ENCODE measurements at places on chromosomes 7 and 10.

GRCh38 chr7:42876182-42877068 lies 35.4 kb downstream of the C7orf25 start:
- DNase-seq: peak; percentile 68

DNA sequence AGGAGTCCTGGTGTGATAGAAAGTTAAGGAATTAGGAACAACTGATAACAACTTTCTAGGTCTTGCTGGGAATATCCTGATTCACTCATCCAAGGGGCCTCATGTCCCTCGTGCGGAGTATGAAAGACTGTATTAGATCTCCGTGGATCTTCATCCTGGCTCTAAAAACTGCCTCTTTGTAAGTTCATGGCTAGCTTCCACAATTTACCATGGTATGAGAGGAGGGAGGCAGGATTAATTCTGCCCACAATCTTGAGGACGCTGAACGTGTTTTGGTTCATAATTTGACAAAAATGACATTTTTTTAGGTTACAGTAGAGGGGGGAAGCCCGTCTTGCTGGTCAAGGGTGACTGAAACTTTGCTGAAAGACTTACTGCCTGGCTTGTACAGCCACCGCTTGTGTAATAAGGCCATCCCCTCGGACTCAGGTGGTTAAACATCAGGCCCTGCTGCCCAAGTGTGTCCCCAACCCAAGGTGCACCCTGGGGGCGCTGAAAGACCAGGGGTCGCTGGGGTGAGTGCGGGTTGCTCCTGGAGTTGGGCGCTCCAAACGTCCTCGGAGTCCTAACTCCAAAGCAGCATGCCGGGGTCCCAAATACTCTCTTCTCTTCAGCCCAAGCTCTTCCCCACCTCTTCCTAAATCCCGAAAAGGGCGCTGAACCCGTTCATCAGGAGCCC lies 733 bp downstream of the HIBADH start:
- no peak for DNase-seq

DNA sequence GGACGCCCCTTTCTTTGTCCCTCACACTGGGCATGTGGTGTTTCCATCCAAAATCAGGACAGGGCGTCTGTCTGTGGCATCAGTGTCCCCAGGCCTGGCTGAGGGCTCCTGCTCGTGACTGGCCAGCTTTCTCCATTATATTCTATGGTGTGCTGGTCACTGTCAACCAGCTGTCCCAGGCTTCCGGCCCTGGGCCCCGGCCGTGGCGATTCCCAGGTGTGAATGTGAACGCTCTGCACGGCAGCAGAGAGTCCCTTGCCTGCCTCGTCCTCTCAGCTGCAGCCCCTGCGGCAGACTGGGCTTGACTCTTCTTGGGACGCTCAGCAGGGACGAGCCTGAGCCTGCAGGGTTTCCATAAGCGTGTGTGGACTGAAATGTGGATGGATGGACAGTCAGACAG lies 5.9 kb upstream of the UTF1 start:
- DNase-seq: no peak

DNA sequence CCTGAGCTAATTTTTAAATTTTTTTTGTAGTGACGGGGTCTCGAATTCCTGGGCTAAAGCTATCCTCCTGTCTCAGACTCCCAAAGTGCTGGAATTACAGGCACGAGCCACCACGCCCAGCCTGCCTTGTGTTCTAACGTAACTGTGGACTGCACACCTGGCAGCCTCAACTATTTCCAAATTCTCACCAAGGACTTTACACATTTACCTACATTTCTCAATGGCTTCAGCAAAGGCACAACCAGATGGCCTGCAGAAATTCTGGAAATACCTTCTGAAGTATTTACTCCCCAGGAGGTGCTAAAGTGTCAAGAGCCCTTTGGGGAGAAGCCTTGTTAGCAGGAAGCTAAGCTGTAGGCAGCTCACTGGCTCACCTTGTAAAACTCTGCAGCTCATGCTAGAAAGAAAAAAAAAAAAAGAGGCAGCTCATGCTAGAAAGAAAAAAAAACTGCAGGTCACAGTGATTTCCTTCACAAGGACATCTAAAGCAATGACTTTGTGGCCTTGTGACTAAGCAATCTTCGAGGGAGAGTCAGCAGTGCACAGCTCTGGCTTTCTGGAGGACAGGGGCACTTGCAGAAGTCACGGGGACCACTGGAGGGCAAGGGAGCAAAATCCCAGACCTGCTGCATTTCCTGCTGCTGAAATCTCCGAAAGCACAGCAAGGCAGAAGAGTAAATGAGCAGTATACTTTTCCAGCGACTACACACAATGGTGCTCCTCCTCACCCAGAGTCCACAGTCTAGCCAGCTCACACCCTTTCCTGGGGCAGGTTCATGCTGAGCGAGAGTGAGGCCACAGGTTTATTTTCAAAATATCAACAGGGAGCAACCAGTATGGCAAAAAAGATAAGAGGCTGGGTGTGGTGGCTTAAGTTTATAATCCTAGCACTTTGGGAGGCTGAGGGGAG lies 40.4 kb downstream of the BAIAP2L1 start:
- DNase-seq: no peak

- DNase-seq: no peak
Observed at GRCh38 chr10:124367936-124368335, 50.8 kb downstream of the OAT start.

GRCh38 chr10:110413903-110414547 lies 83.7 kb upstream of the DUSP5 start:
- DNase-seq: no peak

GRCh38 chr7:98930921-98931320 lies 52.6 kb downstream of the TRRAP start:
- no peak for DNase-seq

DNA sequence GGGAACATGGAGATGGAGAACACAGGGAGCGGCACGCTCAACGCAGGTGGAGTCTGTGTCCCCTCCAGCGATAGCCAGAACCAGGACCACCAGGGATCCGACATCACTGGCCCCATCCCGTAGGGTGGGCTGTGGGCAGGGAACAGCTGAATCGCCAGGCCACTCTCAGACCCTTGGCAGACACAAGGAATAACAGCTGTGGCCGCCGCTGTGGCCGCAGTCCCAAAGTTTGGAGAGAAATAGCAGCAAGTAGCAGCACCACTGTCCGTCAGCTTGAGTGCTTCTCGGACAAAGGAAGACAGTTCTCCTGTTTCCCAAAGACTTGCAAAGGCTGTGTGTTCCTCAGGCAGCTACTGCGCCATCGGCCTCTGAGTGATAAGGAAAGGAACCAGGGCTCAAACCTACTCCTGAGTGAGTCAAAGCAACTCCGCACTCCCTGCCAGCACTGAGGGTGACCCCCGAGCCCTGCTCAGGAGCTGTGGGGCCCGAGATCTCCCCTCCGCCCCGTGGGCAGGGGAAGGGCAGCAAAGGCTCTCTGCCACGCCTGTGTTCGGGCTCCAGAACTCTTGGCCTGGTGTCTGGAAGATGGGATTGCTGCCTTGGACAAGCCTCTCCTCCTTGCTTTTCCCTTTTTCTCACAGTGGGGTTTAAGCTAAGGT lies 82.3 kb upstream of the FAM20C start:
- no peak for DNase-seq

- no peak for DNase-seq
Observed at GRCh38 chr10:97017474-97017903, 168.3 kb downstream of the SLIT1 start.

DNA sequence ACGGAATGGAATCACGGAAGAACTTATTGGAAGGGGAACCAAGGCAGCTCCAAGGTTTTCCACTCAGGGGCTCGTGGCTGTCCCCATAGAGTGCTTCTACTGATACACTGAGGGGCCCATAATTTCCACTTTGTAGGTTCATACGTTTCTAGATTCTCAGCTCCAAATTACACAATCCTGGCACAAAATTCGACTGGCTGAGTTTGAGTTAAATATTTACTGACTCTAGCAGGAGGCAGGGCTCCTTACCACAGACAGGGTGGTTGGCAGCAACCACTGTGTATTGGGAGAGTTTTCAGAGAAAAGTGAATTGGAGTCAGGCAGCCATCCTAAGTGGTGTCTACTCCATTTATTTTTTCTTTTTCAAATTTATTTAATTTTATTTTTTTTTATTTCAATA lies 55.4 kb upstream of the SEC61G start:
- no peak for DNase-seq

- DNase-seq: no peak
Observed at GRCh38 chr7:128911423-128912031, 1.0 kb upstream of the KCP start.

- DNase-seq: no peak
Observed at GRCh38 chr10:73905256-73906020, 5.5 kb upstream of the PLAU start.

DNA sequence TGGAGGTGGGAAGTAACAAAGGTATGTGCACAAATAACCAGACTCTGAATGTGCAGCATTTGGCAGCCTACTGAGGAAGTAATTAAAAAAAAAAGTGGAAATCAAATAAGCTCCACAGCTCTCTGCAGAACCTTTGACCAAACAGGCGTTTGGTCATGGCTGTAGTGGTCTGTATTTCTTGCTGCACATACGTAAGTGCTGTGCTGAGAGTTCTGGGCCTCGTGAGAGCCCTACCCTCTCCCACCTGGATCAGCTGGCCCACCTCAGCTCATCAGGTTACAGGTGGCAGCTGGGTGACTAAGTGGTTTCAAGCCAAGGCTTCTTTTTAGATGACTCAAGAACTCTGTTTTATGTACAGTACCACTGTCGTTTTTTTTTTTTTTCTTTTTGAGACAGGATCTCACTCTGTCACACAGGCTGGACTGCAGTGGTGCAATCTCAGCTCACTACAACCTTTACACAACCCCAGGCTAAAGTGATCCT lies 178.2 kb upstream of the KLF6 start:
- DNase-seq: no peak

DNA sequence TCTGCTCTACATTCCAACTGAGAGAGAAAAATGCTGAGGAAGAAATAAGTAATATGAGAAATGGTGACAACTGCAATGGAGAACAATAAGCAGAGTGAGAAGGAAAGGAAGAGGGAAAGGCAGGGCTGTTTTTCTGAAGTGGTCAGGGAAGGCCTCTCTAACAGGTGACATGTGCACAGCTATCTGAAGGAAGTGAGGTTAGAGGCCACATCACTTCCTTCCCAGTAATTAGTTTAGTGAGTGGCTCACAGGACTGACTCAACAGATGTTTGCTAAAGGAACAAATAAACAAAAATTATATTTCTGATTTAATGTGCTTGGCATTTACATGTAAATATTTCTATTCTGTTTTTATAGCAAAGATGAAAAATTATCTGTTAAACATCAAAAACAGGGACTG lies 77.9 kb downstream of the ARHGAP21 start:
- DNase-seq: no peak

DNA sequence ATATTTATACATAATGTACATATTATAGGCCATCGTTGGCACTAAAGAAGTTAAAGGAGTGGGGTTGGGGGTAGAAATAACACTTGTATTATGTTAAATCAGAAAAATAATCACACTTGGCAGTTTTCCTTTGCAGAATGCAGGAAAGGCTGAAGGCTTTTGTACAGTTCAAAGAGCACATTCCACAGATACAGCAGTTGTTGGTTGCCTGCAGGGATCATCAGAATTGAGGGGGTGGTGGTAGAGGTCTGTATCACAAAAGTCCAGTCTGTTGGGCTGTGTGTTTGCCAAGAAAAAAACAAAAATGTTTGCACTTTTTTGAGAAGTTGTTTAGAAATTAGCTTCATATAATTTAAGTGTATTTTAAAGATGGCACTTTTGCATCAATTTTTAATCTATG lies 231.8 kb upstream of the FOXP2 start:
- no peak for DNase-seq

- no peak for DNase-seq
Observed at GRCh38 chr7:41889040-41889439, 186.2 kb upstream of the INHBA start.

GRCh38 chr10:112040696-112041095 lies 142.9 kb downstream of the GPAM start:
- no peak for DNase-seq

GRCh38 chr7:78642751-78643150 lies 810.7 kb downstream of the MAGI2 start:
- DNase-seq: no peak

DNA sequence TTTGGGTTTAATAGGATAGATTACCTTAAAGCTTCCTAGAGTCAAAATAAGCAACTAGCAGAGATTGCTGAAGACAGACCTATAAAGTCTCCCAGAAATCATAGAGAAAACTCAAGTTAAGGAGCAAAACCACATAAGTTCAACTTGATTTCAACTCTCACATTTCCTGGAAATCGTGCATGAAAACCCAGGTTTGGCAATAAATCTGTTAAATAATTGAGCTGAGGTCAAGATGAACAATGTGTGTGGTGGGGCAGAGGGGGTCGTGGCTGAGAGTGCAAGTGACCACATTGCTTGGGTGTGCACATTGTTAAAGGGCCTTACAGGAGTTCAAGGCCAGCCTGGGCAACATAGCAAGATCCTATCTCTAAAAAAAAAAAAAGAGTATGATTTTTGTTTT lies 636.5 kb downstream of the GALNT17 start:
- no peak for DNase-seq

- no peak for DNase-seq
Observed at GRCh38 chr7:1227814-1228544, 4.7 kb upstream of the UNCX start.

- DNase-seq: no peak
Observed at GRCh38 chr7:105837765-105838626, 38.4 kb downstream of the ATXN7L1 start.

DNA sequence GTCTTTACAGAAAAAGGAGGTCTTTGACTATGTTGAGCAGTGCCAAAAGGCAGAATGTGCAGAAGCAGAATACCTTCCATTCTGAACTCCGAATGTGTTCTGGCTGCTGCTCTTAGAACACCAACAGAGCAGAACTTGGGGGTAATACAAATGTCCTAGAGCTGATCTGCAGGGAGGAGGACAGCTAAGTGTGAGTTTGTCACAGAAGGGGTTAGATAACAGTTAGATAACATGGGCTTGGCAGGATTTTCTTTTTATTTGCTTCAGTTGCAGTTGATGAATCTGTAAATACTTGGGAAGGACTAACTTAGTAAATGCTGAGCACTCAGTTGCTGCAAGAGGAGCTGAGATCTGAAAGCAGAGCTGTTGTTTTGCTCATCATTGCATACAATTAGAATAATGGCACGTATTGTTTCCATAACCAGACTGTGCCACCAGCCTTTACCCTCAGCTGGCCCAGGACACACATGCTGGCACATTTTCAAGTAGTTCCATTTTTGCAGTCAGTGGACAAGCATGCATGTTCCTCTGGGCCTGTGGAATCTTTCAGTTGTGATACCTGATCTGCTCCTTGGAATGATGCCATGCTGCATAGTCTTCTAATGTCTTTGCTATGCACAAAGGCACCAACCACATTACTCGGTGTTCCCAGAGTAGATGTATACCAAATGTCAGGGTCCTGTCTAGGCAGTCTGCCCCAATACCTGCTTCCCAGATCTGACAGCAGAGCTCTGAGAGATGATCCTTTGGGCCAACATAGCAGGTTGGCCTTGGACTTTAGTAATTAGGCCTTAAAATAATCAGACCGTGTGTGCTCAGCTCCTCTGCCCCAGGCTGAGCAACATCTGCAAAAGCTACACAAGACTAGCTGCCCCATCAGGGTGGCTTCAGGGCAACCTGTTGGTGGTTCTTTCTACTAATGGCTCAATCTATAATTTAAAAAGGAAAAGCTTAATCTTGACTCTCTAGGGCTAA lies 55.7 kb downstream of the GSDME start:
- no peak for DNase-seq

- DNase-seq: no peak
Observed at GRCh38 chr10:132094581-132095234, 29.0 kb downstream of the JAKMIP3 start.
